ENCODE measurements at places on chromosomes 13 and 19.
A peak's percentile ranks its signal among the peaks of the same experiment; 100 is the strongest.

DNA sequence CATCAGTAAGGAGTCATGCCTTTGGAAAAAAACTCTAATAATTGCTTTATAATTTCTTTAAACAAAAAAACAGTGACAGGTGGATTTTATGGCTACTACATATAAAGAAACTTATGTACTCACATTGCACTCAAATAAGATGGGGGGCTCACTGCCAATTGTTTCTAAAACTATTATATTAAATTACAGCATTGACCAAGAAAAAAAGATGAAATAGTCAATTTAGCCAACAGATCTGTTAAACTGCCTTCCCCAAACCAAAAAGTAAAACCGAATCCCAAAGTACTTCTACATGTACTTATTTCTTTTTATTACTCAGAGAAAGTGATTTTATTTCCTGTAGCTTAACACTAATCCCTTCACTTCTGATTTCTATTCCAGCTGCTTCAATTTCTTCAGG, 716.8 kb upstream of the SLITRK5 start:
- DNase-seq: no peak

GRCh38 chr13:103517066-103517767, 451.0 kb upstream of the SLC10A2 start:
- no peak for DNase-seq

- no peak for DNase-seq
Observed at GRCh38 chr13:103140001-103140671, 73.9 kb upstream of the SLC10A2 start.

GRCh38 chr19:938233-938923, 12.5 kb downstream of the ARID3A start:
- DNase-seq: no peak

- no peak for DNase-seq
Observed at GRCh38 chr13:86563308-86563707, 764.1 kb upstream of the SLITRK6 start.

- DNase-seq: no peak
Observed at GRCh38 chr13:69600811-69601210, 506.8 kb upstream of the ATXN8OS start.

GRCh38 chr13:82701020-82701419, 1181.3 kb downstream of the SLITRK1 start:
- DNase-seq: no peak

GRCh38 chr13:39971526-39971925, 316.1 kb downstream of the COG6 start:
- no peak for DNase-seq

- no peak for DNase-seq
Observed at GRCh38 chr19:40281381-40282208, 3.5 kb downstream of the AKT2 start.

DNA sequence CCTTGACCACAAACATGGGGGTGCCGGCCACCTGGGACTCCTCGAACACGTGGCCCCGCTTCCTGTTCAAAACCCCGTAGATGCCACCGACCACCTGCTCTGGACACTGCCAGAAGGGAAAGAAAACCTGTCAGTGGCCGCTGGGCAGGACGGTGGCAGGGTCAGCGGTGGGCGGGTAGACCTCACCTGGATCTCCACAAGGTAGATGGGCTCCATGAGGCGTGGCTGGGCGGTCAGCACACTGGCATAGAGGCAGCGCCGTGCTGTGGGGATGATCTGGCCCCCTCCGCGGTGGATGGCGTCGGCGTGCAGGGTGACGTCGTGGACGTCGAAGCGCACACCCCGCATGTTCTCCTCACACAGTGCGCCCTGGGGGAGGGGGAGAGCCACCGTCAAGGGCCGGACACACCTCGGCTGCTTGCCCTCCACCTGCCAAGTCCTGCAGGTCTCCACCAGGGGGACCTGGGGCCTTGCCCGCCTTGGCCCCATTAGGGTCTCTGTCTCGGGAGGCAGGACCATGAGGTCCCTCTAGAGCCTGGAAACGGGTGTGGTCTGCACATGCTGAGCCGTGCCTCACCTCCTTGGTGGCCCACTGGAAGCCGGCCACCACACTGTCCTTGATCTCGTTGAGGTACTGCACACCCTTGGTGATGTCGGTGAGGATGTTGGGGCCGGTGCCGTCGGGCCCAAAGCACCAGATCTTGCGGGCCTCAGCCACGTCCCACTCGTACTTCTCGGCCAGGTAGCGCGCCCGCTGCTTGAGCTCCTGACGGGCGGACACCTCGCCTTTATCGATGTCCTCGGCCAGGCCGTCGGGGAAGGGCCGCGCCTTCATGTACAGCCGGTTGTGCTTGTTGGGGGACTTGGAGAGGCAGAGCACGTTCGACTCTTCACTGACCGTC, 6.6 kb upstream of the DAPK3 start:
- DNase-seq: no peak

DNA sequence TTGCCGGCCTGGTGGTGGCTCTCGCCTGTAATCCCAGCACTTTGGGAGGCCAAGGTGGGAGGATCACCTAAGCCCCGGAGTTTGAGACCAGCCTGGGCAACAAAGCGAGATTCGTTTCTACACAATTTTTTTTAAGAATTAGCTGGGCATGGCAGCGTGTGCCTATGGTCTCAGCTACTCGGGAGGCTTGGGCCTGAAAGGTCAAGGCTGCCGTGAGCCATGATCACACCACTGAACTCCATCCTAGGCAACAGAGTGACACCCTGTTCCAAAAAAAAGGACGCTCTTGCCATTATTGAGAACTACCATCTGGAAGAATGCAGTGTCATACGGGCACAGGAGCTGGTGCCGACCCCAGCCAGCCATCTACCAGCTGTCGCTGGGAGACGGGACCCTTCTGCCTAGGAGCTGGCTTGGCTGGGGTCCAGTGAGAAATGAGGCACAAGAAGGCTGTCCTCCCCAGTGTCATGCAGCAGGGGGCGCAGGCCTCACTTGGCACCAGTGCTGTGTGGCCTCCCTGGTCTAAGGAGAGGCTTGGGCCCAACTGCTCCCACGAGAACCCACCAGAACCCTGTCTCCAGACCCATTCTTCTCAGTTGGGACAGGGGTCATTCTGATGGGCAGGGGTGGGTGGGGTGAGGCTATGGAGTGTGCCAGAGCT, 12.2 kb upstream of the RELB start:
- DNase-seq: peak; percentile 52

DNA sequence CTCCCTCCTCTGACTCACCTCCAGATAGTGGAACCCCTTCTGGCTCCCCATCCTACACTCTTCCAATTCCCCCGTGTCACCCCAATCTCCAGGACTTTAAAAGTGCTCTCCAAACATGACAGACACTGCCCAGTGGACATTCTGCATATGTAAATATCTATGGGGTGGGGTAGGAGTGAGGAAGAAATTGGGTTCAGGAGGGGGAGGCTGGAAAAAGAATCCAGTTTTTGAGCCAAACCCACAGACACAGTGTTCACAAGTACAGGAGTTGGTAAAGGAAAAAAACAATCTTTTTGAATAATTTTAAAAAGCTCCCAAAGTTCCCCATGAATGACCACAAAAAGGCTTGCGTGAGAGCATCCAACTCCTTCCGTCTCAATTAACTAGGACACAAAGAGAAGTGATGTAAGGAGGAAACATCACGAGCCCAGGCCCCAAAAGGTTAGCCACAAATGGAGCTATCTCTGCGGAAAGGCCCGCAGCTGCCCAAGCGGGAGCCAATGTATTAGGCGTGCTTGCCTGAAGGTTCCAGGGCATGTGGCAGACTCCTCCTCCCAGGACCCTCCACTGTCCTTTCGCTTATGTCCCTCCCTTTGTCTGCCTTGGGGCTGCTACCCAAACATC, 18.0 kb downstream of the ZC3H4 start:
- no peak for DNase-seq

- DNase-seq: no peak
Observed at GRCh38 chr19:13993590-13994300, 12.4 kb downstream of the RFX1 start.

GRCh38 chr19:51793994-51794393, 963 bp upstream of the FPR3 start:
- DNase-seq: no peak

GRCh38 chr19:31502536-31503170, 153.4 kb upstream of the TSHZ3 start:
- no peak for DNase-seq

GRCh38 chr19:51157265-51157664, 15.2 kb downstream of the SIGLEC7 start:
- no peak for DNase-seq

GRCh38 chr13:46963904-46964303, 67.1 kb upstream of the HTR2A start:
- DNase-seq: no peak

DNA sequence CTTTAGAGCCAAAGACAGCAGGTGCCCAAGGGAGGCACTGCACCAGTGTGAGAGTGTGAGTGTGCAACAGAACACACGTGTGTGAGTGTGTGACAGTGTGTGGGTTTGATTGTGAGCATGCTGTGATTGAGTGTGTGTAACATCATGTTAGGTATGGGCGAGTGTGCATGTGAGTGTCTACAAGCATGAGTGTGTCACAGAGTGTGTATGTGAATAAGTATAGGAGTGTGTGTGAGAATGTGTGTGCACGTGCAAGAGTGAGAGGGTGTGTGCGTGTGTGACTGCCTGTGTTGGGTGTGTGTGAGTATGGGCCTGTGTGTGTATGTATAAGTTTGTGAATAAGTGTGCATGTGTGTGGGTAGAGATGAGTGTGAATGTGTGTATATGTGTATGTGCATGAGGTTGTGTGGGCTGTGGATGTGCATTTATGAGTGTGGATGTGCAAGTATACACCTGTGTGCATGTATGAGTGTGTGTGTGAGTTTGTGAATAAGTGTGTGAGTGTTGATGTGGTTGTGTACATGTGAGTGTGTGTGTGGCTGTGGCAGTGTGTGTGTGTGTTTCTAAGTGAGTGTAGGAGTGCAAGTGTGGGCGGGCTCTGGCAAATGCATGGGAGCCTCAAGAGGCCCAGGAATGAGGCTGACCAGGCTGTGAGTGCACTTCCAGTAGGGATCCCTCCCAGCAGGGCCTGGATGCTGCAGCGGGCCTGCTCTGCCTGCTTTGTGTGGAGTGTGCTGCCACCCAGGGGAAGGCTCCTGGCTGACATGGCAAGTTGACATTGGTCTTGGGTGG, 198.4 kb downstream of the COL4A1 start:
- DNase-seq: no peak

DNA sequence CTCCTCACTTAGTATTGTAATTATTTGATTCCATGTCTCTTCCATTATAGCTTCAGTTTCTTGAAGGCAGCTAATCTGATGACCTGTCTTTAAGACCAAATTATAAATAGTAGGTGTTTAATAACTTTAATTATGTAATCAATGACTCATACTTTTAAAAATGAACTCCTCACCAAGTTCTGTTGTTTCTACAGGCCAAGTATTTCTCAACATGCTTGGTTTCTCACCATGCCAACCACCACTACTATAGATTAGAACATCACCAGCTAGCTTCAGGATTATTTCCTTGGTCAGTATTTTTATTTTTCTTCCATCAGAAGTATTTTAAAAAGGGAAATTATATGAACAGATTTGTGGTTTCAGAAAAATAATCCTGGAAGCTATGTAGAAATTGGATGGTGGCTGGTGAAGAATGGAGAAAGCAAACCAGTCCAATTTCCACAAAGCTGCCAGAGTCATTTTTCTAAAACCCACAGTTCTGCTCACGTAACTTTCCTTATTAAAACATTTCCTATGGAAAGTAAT, 237.7 kb upstream of the DACH1 start:
- DNase-seq: no peak

DNA sequence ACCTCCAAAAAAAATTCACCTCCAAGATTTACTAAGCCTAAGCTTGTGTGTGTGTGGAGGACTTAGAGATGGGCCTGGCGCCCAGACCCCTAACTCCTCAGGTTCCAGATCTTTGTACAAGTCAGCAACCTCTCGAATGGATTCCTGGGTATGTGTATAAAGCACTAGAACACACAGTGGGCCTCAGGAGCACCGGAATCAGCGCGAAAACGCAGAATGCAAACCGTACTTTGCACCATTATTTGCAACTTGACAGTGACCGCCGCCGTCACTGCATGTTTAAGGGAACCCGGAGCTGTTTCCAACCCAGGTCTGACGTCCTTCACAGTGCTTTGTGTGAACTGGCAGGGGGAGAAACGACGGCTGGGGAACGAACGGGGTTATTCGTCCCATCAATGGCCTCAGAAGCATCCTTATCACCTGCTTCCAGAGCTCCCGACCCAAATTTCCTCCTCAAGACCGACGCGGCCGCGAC, 688 bp downstream of the ZNF606 start:
- no peak for DNase-seq

DNA sequence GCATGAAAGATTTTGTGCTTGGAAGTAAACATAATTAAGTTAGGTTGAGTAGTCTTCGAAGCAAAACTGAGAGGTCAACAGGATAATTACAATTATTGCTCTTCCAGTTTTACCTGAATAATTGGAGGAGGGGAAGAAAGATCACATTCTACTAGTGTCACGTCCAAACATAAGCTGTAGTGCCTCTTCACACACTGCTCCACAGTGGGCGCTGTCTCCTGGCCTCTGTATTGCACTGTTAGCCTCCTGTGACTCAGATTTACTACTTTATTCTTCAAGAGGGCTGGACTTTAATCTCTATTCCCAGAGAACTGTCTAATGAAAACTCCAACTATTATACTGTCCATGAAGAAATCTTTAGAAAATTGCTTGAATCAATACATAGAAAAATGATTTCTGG, 62.9 kb downstream of the TRPC4 start:
- DNase-seq: no peak

GRCh38 chr13:79749984-79750551, 269.1 kb downstream of the NDFIP2 start:
- no peak for DNase-seq

DNA sequence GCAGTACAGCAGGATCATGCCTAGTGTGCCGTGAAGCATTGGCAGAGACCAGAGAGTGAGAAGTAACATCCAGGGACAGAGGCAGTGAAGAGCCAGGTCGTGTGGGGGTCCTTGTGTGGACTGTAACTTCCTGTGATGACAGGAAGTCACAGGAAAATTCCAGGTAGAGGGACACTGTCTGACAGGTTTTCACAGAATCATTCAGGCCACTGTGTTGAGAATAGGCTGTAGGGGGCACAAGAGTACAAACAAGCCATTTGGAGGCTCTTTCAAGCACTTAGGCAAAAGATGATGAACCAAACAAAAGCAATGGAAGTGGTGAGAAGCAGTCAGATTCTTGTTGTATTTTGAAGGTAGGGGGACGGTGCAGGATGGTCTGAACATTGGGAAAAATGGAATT, 46.4 kb downstream of the N4BP2L1 start:
- DNase-seq: peak; percentile 2

Data from CD4-positive, alpha-beta T cell treated with Interleukin-6 at 100 ng/mL for 8 hours (primary cell).